ENCODE measurements at places on chromosomes 1 and 21. TPM values are rescaled to one million over a fixed set of nuclear protein-coding genes. Genes with fewer than 3 reads are reported as not detected.

GRCh38 chr1:210239349-210240111 lies 6.9 kb downstream of the SERTAD4 start:
- no peak for DNase-seq

- no peak for DNase-seq
Observed at GRCh38 chr1:10943991-10944730, 68.3 kb upstream of the TARDBP start.

GRCh38 chr1:54571803-54572541 lies 23.9 kb downstream of the ACOT11 start:
- DNase-seq: no peak

DNA sequence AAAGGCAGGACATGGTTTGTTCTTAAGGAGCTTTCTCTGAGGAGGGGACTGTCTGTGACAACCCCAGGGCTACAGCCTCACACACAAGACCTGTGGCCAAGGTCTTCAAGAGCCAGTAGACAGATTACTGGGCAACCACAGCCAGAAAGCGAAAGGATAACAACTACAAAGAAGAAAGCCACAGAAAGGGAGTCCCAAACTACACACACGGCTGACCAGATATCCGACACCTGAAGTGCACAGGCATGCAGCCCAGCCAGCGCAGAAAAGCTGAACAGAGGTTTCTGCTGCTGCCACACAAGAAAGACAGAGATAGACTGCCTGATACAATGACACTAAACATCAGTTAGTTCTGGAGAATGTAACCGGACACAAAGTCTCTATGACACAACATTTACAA lies 21.4 kb upstream of the NADK start:
- DNase-seq: no peak

DNA sequence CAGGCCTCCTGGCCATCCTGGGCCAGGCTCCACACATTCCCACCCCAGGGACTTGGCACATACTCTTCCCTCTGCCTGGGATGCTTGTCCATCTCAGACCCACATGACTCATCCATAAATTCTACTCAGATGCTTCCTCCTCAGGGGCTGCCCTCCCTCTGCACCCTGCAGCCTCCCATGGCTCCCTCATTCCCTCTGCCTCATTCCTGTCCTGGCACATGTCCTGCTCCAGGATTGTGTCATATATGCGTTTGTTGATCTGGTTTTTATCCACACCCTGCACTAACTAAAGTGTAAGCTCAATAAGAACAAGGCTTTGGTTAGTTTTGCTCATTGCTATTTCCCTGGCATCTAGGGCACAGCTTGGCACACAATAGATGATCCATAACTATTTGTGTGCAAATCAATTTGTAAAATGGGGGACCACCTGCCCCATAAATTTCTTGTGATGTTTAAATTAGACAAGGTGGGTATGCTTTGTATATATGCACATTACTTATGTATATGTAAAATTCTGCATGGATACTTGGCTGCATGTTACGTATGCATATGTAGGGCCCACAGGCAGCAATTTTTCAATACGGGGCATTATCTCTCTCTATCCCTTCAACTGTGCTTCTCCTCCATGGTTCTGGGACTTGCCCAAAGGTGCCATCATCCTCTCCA lies 191.4 kb downstream of the PTPRU start:
- no peak for DNase-seq

- no peak for DNase-seq
Observed at GRCh38 chr1:164769486-164770130, 210.6 kb downstream of the PBX1 start.

DNA sequence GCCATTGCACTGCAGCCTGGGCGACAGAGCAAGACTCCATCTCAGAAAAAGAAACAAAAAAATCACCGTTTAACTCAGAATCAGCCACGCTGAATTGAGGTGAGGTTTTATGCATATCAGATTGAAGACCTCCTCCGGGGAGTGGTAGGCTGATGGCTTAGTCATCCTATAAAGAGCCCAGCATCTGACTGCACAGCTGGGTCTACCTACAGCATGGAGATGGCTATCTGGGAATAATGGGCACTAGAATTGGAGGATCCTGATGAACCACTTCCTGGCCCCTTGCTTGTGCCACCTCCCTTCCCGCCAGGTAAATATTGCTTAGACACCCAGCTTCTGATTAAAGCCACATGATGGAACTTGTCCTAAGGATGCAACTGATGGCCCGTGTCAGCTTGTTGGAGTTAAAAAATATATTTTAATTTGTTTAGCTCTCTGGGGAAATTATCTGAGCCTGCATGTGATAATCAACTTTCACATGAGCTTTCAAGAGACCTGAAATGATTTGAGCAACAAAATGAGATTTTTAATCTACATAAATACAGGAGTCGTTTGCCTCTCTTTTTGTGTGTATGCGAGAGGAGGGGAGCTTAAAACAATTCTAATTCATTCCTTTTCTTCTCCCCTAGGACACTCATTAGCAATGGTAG lies 157.2 kb downstream of the KIF26B start:
- DNase-seq: no peak

Gene RBP7
- total RNA-seq: 15.2 TPM

Gene VANGL1
- total RNA-seq: 9.5 TPM

Gene CAMK2N1
- total RNA-seq: 8.2 TPM

Gene PLA2G2C
- total RNA-seq: 0.36 TPM

Gene LCE2B
- not detected for total RNA-seq
